ENCODE measurements at places on chromosomes 13 and 19.

DNA sequence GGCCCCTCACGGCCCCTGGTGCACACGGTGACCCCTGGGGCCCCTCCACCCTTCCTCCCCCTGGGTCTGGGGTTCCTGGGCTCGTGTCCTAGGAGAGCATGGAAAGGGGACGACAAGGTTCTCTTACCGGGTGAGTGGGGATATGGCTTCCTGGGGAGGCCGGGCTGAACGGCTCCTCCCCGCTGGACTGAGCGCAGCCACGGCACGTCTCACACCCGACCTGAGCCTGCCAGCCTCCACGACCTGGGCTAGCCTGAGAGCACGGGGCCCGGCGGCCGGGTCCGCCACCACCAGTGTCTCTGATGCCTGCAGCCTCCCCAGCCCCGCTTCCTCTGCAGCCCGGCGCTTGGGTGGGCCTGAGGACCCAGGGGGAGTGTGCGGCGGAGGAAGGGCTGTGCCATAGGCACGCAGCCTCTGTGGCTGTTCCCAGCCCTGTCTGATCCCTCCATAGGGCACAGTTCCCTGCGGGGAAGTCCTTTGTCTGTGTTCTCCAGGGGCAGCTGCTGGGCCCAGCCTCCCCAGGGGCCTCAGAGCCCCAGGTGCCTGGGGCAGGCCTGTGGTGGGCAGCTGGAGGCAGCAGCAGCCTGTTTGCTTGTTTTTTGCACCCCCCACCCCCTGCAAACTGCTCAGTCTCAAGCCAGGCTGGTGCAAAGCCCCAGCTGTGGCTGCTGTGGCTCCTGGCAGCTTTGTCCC is 15.0 kb downstream of the PLIN4 start:
- no peak for DNase-seq

DNA sequence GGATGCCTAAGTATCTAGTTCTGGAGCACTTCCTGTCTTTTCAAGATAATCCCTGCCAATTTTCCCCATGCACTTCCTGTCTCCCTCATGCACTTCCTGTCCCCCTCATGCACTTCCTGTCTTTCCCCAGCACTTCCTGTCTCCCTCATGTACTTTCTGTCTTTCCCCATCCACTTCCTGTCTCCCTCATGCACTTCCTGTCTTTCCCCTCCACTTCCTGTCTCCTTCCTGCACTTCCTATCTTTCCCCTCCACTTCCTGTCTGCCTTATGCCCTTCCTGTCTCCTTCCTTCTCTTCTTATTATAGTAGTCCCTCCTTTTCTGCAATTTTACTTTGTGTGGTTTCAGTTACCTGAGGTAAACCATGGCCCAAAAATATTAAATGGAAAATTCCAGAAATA is 3.0 kb upstream of the TNNT1 start:
- DNase-seq: no peak

- DNase-seq: no peak
These were observed 100.9 kb downstream of the FOXO1 start for GRCh38 chr13:40565282-40566148.

DNA sequence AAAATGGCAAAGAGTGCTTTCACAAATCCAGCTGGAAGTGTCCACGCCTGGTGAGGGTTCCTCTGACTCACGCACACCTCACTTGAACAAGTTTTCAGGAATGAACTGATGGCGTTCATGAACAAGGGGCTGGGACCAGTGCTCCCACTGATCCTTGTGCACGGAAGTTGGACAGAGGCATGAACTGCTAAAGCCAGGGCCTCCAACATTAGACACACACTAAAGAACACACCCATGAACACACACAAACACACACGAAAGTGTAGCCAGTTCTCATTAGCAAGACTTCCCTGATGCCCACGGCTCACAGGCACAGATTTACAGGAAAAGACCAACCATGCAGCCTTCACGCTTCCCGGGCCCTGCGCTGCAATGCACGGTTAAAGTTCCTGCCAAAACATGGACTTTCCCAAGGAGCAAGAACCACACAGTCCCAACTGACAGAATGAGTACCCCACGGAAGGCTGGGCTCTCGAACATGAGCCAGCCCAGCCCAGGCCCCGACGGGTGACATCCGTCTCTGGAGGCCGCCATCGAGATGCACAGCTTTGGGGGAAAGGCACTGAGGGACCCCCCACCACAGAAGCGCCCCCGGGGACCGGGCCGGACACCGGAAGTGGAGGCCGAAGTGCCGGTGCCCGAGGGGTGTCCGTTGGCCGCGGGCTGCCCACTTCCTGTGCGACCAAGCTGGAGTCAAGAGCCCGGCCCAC is 808 bp downstream of the DNMT1 start:
- no peak for DNase-seq

DNA sequence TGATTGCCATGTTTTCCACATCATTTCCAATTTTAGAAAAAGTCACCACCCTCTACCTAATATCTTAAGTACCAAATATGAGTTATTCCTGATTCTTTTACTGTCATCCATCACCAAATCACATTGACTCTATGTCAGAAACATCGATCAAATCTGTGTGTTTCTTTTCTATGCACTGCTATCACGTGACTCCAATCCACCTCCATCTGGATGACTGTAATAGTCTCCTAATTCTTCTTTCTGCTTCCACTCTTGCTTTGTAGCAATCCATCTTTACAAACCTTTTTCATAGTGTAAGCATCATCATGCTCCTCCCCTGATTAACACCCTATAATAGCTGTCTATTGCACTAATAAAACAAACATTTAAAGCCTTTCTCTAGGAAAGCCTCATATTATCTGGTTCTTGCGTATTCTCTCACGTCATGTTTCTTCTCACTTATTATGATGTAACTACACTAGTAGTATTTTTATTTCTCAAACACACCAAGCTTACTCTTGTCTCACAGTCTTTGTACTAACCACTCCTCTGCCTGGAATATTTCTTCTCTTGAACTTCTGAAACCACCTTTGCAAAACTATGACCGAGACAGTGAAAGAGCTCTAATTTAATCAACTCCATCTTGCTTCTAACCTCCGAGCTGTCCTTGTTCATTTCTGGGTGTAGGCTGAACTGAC is 10.7 kb upstream of the FPR3 start:
- DNase-seq: no peak

DNA sequence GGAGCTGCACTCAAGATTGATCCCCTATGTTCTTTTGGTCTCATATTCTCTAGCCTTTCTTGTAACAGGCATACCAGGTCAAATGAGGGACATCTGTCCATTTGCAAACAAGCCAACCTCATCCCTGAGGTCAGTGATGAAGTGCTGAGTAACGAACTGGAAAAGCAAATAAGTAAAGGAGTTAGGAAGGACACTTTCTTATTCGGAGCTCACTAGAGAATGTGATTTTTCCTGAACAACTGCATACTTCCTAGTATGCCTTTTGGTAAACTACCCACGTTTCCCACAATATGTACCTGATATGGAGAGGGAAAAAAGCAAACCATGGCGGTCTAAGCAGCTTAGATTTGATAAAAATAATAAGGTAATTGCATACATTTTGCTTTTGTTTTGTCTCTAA is 91.0 kb upstream of the MYCBP2 start:
- no peak for DNase-seq

- no peak for DNase-seq
These were observed 569.0 kb upstream of the GPC6 start for GRCh38 chr13:92657565-92657964.

DNA sequence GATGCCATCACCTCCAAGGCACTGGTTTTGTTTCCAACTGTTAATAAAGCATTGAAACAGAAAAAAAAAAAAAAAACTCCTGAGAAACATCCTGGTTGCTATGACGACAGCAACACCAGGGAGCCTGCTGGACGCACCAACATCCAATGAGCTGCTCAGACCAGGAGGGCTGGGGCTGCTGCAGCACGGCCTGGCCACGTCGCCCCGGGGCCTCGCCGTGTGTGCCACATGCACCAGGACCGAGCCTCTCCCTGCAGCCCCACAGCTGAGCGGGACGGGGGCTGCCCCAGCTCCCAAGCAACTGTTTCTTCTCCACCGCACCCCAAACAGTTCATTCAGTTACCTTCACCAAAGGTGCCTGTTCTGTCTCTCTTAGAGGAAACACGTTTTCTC is 54.5 kb downstream of the RASA3 start:
- no peak for DNase-seq

All from NCI-H187 (cell line).